ENCODE measurements at places on chromosomes 16 and 17.
A peak's percentile ranks its signal among the peaks of the same experiment; 100 is the strongest.

DNA sequence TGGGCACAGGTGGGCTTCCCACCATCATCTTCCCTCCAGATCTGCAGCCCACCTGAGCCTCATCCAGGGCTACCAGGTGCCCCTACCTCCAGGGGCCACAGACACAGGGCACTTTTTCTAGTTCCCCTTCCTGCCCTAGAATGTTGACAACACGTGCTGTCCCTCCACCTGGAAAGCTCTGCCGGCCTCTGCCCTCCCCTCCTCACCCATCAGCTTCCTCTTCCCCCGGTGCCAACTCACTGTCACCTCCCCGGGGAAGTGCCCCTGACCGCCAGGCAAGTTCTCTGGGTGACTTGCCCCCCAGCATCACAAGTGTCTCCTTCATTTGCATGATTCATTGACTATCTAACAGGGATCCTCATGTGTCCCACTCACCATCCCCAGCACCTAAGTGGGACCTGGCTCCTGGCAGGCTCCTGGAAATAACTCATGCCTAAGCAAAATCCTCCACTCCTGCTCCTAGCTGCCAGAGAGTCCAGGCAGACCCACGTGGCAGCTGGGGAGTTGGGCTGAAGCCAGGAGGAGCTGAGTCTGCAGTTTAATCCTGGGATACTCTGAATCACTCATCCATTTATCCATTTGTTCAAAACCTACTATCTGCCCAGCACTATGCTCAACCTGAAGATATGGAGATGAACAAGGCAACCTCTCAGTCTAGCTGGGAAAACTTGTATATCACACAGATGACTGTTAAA, 304.4 kb downstream of the FOXL1 start:
- DNase-seq, result peak; percentile 42

GRCh38 chr16:64242492-64242891, 879.4 kb downstream of the CDH11 start:
- no peak for DNase-seq

GRCh38 chr16:48850097-48850770, 240.3 kb upstream of the N4BP1 start:
- DNase-seq, result no peak

- no peak for DNase-seq
Observed at GRCh38 chr17:13127921-13128602, 110.2 kb upstream of the ELAC2 start.

GRCh38 chr16:50708373-50709060, 15.1 kb downstream of the NOD2 start:
- no peak for DNase-seq

DNA sequence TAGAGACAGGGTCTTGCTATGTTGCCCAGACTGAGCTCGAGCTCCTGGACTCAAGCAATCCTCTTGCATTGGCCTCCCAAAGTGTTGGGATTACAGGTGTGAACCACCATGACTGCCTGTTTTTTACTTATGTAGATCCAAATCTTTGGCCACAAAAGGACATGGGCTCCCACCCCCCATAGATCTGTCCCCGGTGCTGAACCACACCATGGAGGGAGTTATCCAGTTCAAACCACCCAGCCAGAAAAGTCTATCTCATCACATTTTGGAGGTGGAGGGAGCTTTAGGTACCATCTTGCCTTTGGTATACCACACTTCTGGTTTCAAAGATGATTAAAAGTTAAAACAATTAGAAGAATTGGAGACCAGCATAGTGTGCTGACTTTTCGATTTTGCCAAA, 26.2 kb downstream of the SHISA9 start:
- no peak for DNase-seq

- DNase-seq, result peak; percentile 97
Observed at GRCh38 chr16:68823401-68824135, 19.8 kb upstream of the TANGO6 start.

GRCh38 chr17:82297714-82298537, 19.5 kb downstream of the CD7 start:
- no peak for DNase-seq

DNA sequence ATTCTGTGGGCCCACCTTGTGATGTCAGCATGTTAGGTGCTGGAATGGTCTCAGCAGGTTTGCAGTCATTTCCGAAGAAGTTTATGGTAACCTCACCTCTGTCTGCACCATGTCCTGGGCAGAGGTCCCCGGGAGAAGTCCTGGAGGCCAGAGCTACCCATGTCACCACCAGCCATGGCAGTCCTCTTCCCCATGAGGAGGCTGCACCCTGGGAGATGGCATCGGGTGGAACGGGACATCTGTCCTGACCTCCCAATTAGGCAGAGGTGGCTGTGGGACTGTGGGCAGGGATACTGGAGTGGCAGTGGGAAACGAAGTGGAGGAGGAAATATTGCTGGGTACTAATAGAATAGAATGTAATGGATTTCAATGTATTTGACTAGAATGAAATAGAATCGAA, 511.8 kb upstream of the WSB1 start:
- DNase-seq, result no peak

DNA sequence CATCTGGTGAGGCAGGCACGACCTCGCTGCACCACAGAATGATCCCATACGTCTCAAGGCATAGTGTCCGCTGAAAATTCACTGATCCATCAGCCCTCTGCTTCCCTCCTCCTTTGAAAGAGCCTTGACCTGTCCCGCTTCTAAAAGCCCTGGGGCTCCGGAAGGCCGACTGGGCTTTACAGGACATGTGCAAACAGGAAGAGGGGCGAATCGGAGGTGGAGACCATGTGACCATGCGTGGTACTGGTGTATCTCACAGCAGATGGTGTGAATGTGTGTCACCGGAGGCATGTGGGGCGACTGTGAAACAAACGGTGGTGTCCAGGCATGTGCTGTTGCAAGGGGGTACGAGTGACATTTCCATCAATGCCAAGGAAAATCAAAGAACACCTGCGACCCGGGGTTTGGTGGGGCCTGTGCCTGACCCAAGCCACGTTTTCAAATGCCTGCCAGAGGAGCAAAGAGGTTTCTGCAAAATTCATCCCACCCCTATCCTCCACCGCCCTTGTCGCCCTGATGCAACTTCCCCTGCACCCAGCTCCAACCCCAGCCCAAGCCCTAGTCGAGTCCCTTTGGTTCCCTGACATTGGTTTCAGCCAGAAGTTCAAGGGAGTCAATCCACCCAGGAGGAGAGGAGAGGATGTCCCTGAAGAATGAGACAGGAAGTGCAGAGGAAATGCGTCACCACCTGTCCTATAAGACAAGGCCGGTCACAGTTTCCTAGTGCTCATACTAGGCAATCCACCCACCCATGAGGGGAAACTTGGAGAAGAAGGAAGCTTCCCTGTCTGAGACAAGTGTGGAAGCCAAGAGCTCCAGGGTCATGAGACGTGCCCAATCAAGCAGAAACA, 5.9 kb upstream of the KCNJ18 start:
- no peak for DNase-seq

- no peak for DNase-seq
Observed at GRCh38 chr16:84136331-84137125, 8.4 kb downstream of the HSDL1 start.

GRCh38 chr17:40312893-40313667, 4.1 kb downstream of the RARA start:
- no peak for DNase-seq

- DNase-seq, result no peak
Observed at GRCh38 chr17:81665205-81666091, 957 bp downstream of the OXLD1 start.

GRCh38 chr16:81138831-81139557, 42.8 kb upstream of the GCSH start:
- DNase-seq, result no peak

DNA sequence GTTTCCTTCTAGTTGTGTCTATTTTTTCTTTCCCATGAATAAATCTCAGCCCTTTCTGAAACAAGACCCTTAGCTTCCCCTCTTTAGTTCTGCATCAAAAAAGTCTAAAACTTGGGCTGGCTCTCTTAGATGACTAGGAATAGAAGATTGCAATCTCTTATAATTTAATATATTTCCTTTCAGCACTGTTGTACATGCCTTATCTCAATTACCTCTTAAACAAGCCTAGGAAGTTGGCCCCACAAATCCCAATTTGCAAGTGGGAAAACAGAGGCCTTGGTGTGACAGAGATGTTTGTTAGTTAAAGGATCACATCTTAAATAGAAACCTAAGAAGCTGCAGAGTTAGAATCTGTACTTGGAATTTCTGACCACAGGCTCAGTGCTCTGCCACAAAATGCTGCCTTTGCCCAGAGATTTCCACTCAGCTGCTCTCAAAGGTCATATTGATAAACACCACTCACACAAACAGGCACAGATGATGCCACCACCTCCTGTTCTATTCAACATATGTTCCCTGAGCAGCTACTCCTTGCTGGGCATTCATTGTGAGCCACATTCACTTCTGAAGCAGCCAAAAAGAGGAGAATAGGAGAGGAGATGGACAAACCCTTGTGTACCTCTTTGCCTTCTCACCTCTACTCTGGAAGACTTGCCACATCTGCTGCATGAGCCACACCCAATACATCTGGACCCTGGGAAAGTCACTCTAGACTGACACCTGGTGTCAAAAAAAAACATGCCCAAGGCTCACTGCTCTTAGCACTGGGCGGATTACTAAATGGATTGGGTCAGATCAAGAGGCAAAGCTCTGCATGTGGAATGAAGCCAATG, 5.5 kb downstream of the CCDC182 start:
- no peak for DNase-seq

DNA sequence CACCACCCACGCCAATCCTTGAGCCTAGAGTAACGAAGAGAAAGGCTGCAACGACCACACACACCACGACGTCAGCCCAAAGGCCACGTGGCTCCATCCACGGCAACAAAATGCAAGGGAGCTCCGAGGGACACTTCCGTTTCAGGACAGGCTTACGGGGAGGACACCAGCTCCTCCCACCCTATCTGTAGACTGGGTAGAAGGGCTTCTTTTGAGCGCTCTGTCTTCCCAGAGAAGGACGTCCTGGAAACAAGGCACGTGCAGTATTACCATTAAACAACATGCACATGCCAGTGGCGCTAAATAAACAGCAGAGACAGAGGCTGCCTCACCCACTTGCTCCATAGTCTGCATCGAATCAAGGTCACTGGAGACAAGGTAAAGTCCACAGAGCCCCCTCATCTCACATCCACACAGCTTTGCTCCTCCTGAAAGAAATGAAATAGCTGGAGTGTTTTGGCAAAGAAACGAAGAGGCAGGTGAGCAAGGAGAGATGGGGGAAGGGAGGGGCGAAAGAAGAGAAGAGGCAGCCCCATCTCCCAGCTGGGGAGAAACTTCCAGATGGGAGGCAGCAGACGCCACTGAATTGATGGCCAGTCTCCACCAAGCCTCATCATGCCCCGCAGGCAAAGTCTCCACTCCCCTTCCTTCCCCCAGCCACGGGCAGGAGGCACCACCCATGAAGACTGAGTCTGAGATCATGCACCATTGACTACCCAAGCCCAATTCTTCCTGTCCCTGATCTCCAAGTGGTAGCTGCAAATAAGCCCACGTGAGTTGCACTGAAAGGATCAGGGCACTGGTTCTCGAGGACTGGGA, 24.0 kb downstream of the ZFHX3 start:
- DNase-seq, result no peak

DNA sequence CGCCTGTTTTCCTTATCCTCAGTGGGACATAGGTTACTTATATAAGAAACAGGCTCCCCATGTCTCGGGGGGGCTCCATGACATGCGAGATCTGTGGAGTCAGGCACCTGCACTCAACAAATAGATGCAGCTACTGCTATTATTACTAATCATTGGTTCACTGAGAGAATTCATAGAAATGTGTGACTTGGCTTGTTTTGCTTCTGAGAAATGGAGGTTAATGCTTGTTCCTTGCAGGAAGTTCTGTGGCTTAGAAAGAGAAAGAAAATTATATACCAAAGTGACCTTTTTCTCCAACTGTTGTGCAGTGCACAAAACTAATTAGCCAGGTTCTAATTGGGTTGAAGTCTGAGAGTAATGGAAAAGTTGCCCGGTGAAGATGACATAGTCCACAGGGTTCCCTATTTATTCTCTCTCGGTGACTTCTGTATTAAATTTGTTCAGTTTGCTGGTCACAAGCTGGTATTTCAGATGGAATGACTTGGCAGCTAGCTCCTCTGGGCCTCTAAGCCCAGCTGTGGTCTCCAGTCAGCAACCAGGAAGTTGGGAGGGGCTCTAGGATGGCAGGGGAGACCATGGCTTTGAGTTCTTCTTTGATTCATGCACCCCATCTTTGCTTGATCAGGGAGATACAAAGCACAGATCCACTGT, 17.6 kb upstream of the MAF start:
- no peak for DNase-seq

DNA sequence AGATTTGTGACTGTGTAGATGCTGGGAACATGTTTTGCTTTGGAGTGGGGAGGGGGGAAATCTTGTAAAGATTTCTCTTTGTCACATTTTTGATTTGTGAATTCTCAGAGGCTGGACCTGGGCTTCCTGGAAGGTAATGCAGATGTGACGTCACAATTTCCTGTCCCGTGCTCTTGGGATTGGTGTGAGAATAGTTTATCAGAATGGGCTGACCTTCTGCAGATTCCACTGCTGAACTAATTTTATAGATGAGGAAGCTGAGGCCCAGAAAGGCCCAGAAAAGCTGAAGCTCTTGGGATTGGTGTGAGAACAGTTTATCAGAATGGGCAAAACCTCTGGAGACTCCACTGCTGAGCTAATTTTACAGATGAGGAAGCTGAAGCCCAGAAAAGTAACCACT, 34.0 kb downstream of the HS3ST3B1 start:
- no peak for DNase-seq

DNA sequence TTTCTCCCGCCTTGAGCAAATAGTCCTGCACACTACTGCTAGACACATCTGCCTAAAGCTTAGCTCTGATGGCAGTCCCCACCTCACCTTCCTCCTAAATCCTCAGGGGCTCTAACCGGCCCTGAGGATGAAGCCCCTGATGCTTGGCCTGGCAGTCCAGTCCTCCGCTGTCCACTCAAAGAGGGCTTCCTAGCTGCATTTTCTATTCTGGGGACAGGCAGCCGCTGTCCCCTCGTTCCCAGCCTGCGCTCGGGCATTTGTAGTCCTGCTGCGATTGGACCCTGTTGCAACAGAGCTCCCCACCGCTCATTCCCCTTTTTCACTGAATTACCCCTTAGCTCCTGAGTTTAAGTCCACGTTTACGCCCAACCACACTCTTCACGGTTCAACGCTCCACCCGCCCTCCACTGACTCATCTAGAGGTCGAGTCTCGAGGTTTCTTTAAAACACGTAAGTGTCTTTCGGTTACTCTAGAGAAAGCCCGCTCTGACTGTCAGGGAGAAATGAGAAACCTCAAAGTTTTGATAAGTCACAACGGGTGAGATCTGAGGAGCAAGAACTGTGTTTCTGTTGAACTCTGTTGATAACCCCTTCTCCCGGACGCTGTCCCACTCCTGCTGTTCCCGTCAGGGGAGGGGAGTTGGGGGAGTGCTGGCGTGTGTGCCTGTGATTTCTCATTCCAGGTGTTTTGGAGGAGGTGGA, 4.5 kb downstream of the CCR7 start:
- no peak for DNase-seq

DNA sequence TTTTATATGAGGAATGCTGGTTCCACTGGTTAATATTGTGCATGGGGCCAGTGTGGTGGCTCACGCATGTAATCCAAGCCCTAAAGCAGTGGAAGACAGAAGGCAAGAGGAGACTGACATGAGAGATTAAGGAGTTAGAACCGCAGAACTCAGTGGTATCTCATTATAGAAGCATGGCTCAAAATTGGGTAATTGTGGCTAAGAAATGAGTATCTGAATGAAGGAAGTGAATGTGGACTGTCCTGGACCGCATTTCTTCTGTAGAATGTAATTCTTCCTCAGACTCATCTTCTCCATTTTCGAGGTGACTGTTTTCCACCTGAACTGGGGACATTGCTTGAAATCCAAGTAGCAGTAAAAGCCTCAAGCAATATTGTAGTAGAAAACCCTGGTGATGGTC, 42.6 kb upstream of the CDR2 start:
- DNase-seq, result no peak

Measured in HS-27A (cell line).